ENCODE measurements at places on chromosomes 5 and 9.

DNA sequence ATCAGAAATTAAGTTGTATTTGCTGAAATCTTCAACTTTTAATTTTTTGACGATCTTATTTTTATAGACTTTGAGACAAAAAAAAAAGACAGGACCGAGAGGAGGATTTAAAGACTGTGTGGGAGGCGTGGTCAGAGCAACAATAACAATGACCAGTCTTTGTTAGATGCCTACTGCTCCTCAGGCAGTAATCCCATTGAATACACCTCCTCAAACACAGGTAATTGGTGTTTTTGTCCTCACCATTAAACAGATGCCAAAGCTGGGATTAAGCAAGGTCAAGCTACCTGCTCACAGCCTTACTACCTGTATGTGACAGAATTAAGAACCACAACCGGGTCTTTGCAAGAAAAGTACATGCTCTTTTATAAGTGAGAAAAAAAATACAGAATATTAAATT is 233.3 kb upstream of the GRAMD2B start:
- no peak for DNase-seq

DNA sequence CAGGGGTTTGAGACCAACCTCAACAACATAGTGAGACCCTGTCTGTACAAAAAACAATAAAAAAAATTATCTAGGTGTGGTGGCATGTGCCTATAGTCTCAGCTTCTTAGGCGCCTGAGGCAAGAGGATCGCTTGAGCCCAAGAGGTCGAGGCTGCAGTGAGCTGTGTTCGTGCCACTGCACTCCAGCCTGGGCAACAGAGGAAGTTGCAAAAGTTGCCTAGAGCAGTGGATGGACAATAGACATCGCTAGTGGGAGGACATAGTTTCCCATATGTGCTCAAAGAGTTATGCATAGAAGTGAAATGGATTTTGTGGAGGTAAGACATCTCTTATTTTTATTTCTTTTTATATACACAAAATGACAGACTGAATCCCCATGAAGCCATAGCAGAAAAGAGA is 19.0 kb downstream of the HNRNPK start:
- no peak for DNase-seq

DNA sequence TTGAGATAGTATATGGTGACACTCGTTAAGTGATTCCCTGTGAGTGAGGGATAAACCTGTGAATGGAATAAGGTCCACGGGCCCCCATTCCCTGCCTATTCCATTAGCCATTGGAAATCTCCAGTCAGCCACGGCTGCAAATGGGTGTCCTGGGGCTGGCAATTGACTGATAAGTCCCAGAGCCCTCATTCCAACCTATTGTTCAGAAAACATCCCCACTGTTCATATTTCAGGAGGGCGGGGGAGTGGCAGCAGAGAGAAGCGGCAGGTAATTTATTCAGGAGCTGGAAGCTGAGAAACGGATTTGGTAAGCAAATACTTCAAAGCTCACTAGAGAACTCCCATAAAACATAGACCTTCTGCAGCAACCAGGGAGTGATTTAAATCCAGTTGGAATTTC is 42.0 kb downstream of the TMEM174 start:
- no peak for DNase-seq

GRCh38 chr5:18003784-18004183 is 369.5 kb downstream of the TAF11L14 start:
- DNase-seq: no peak

DNA sequence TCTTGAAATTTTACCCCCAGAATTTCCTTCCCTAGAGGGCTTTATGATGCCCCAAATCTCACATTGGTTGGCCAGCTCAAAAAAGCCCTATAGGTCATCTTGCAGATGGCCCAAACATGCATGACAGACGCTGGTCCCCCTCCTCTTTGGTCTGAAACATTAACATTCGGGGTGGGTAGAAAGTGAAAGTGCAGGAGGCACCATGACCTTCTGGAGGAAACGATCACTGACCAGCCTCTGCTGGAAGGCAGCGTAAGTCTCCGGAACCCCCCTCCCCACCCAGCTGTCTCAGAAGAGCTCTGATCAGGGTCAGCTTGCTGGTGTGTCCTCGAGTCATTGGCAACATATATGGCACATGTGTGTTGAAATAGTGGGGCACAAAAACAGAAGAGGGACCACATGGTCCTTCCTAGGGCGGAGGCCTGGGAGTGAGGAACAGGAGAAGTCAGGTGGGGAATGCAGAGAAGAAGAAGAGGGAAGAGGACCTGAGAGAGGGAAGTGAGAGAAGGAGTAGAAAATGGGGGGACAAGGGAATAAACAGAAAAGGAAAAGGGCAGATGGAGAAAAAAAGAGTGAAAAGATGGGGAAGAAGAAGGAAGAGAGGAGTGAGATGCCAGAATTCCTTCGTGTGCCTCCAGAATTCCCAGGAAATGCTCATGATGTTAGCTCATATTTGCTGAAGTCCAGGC is 46.2 kb downstream of the IL31RA start:
- DNase-seq: no peak

DNA sequence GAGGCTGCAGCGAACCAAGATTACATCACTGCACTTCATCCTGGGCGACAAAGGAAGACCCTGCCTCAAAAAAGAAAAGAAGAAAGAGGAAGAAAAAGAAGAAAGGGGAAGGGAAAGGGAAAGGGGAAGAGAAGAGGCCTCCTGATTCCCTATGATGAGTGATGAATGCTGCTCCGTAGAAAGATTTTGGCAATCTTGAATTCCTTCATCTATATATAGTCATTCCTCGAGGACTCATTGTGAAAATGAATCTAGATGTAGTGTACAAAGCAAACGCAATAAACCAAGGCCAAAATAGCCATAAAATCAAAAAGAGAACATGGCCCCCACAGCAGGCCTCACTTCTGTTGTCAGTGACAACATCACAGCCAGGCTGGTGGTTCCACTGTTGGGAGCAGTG is 218.0 kb downstream of the DCP2 start:
- DNase-seq: no peak

GRCh38 chr9:70761139-70761670 is 346.7 kb upstream of the KLF9 start:
- no peak for DNase-seq

- no peak for DNase-seq
Observed at GRCh38 chr5:170380361-170380951, 8.7 kb downstream of the KCNMB1 start.

GRCh38 chr5:145903113-145903512 is 30.3 kb upstream of the GRXCR2 start:
- DNase-seq: no peak

- DNase-seq: no peak
Observed at GRCh38 chr5:139660105-139660922, 12.2 kb downstream of the CXXC5 start.

DNA sequence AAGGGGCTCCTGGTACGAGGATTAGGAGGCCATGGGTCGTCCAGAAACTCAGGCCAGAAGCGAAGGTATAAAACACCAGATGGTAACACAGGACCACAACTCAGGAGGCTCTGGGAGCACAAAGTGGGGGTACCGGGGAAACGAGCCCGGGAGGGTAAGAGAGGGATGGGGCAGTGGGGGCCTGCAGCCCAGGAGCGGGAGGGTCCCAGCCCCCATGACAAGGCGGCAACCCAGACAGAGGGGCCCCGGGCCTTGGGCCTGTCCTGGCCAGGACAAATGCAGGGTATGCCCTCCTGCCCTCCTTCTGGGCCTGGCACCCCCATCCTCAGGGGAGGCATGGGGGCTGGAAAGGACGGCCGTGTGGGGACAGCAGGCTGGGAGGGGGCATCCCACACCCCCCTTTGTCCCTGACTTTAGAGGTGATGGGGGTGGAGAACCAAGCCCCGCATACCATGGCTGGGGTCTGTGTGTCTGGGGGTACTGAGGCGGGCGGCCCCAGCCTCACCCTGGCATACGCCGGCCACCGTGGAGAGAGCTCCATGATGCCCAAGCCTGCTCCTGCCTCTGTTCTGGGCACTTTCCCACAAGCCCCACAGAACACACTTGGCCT is 47.0 kb upstream of the EXOC3 start:
- no peak for DNase-seq

GRCh38 chr9:113888976-113889375 is 12.9 kb downstream of the ZNF618 start:
- DNase-seq: no peak

- DNase-seq: no peak
Observed at GRCh38 chr5:168085261-168086031, 206.0 kb upstream of the WWC1 start.

DNA sequence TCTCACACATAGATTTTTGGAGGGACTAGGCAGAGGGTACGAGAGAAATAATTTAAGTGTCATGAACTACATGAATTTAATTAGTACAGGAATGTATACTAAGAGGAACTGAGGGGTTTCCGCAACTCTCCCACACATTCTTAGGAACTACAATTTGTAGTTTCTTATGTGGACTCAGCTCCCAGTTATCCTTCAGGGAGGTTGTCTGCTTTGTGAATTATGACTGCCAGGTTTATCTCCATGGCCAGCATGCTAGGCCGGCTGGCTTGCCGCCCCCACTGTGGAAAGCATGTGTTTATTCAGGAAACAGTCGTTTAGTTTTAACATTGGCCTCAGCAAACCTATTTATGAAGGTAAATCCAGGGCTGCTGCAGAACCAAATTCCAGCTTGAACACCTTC is 415.0 kb downstream of the KCTD16 start:
- DNase-seq: no peak

DNA sequence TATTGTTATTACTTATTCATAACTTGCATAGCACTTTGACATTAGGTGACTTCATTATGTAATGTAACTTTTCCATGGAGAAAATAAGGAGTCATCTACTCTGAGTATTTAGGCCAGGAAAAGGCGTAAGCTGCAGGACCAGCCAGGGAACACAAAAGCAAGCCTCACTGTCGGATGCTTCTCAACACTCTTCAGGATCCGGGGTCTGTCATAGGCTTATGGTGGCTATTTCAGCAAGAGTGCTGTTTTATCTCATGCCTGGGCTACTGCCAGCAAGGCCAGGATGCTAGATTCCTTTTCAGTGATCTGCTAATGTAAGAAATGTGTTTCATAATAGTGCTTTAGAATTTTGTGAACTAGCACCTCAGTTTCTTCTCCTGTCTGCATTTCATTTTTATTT is 162.4 kb downstream of the CHSY3 start:
- DNase-seq: no peak

DNA sequence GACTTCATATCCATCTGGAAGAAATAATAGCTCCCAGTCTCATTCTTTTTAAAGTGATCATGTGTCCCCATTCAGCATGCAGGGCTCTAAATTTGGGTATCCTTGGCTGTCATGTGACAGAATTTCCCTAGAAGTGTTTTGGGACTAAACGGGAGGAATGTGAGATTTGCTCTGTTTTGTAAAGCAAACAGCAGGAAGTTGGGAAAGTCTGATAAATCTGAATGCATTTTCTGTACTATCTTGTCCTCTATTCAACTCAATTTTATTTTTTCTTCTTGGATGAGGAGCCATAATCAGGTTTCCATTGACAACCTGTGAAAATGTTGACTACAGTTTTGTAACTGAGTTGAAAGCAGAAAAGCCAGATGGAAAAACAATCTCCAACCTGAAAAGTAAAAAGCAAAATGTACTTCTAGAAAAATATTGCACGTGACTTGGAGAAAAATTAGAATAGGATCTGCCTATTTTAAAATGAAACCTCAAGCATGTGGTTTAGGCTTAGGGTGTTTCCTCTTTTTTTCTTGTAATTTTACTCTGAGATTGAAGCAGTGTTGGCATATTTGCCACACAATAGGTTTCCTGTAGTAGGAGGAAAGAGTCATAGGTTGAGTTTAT is 76.2 kb upstream of the IL6ST start:
- DNase-seq: no peak

GRCh38 chr5:137389042-137389441 is 110.1 kb downstream of the SPOCK1 start:
- no peak for DNase-seq

GRCh38 chr9:133255371-133256135 is 19.4 kb downstream of the ABO start:
- DNase-seq: no peak

- DNase-seq: peak; percentile 35
Observed at GRCh38 chr9:36924071-36924470, 110.0 kb downstream of the PAX5 start.

- DNase-seq: no peak
Observed at GRCh38 chr9:9614607-9615006, 998.2 kb downstream of the PTPRD start.

DNA sequence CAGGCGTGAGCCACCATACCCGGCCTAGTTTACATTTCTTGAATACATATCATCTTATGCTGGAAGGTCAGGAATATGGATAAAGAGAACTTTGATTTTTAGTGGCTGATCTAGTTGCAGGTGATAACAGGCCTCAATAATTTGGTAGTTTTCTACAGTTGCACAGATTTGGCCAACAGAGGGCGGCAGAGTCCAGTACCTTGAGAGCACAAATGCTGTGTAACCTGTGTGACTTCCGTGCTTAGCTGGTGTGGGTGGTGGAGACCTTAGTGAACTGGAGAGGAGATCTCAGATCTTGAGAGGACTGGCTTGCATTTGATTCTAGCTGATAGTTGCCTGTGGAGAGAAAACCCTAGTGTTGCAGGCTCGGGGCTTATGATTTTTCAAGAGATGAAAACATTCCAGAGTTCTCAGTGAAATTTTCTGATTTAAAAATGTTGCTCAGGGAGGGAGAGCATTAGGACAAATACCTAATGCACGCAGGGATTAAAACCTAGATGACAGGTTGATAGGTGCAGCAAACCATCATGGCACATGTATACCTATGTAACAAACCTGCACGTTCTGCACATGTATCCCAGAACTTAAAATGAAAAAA is 17.4 kb upstream of the GPR151 start:
- peak; percentile 47 for DNase-seq

DNA sequence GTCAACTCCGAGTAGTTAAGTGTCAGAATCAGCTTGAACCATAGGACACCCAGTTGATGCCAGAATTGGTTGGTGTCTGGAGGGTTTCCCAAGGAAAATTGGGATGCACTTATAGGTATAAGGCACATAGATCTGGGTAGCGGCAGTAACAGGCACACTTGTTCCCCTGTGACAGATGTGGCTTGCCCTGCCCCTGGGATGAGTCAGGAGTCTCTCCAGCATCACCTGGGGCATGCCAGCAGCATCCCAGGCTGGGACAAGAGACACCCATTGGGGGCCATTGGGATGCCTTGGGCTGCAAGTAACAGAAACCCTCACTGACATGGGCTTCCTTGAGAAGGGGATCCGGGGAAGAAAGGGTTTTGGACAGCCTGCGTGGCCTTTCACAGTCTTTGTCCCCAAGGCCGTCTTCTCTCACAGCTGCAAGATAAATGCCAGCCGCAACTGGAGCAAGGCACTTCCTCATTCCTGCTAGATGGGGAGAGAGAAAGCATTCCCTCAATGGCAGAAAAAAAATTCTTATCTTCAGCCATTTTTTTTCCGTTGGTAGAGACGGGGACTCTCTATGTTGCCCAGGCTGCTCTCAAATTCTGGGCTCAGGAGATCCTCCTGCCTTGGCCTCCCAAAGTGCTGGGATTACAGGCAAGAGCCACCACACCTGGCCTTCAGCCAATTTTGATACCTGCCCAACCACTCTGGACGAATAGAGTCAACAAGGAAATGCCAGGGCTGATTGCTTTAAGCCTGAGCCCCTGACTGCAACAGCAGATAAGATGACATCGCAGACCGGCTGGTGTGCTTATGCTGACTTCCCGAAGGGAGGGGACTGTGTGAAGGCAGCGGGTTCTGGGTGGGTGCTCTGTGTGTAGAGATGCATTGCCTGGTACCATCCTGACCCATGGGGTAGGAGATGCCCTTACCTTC is 13.3 kb upstream of the RNF130 start:
- no peak for DNase-seq

- DNase-seq: no peak
Observed at GRCh38 chr5:179404321-179405053, 59.2 kb upstream of the ADAMTS2 start.

GRCh38 chr5:119341452-119342349 is 14.1 kb upstream of the TNFAIP8 start:
- no peak for DNase-seq

GRCh38 chr5:127909821-127910220 is 173.7 kb upstream of the SLC12A2 start:
- no peak for DNase-seq

- DNase-seq: no peak
Observed at GRCh38 chr5:90000351-90000750, 409.2 kb downstream of the CETN3 start.

Data from NK-92 treated with Interleukin-12 subunit alpha and Interleukin-12 subunit beta, amount 100 ng/mL, for 24 hours (cell line).